Activated CD8-positive, alpha-beta memory T cell treated with anti-CD3 and anti-CD28 coated beads for 4 hours (primary cell): ENCODE measurements at places on chromosomes 3 and 15.

GRCh38 chr15:66563126-66563525 is 2.7 kb downstream of the LCTL start:
- no peak for DNase-seq

DNA sequence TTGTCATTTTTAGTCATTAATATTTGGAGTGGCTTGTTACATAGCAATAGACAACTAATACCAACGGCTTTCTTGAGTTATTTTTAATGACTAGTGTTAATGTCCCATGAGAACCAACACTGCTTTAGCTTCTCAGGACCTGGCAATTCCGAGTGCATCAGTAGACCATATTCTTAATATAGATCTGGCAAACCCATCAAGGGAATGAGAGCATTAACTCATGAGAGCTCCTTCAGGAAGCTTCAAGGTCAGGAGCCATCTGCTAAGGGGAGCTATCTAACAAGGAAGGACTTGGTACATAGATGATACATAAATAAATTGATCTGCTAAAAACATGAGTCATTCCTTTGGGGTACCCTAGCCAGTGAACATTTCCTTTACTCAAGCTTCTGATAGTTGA is 122.6 kb upstream of the EPHA3 start:
- no peak for DNase-seq

DNA sequence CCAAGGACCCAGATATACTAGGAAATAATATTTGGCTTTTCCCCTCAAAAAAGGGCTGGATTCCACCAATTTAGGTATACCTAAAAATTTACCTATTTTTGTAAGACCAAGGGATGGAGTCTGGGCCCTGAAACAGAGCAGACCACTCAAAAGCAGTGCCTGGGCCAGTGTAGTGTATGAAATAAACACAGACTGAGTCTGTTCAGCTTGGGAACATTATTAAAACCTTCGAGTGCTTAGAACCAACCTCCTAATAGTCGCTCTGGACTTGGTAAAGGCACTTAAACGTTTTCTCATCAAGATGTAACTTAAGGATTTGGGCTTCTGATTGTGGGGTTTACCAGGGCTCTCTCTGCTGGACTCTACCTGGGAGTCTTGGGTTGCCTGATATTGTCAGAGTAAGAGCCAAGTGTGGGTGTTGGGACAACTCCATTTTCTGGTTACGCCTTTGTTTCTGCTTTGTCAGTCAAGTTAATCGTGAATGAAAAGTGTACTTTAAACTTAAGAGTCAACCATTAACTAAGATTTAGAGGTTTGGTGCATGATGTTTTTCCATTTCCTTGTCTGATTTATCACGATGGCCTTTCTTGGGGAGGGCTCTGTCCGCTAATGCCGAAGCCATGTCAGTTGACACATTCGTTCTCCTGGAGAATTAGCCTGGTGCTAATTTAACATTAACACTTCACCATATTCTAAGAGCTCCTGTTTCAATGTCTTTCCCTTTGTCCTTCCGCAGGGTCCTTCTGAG is 221.0 kb upstream of the TPM1 start:
- no peak for DNase-seq

- DNase-seq: no peak
Measured at GRCh38 chr3:195197765-195198425, 73.1 kb downstream of the XXYLT1 start.

DNA sequence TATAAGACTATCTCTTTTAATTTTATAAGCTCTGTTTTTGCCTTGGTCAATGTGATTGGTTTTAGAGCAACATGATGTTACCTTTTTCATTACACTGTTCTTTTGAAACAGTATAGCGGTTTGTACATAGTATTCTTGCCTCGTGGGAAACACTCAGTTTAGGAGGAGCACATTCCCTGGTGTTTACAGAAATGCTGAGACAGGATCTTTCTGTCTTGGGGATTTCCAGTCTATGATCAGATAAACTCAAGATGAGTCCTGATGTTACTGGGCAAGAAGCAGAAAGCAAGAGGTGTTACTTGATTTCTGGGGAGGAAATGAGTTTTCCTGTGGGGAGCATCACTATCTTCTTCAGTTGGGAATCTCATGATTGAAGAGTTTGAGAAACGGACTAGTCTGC is 2.5 kb downstream of the TMEM266 start:
- no peak for DNase-seq

- DNase-seq: no peak
Measured at GRCh38 chr3:198112031-198112430, 152.0 kb downstream of the LMLN start.

DNA sequence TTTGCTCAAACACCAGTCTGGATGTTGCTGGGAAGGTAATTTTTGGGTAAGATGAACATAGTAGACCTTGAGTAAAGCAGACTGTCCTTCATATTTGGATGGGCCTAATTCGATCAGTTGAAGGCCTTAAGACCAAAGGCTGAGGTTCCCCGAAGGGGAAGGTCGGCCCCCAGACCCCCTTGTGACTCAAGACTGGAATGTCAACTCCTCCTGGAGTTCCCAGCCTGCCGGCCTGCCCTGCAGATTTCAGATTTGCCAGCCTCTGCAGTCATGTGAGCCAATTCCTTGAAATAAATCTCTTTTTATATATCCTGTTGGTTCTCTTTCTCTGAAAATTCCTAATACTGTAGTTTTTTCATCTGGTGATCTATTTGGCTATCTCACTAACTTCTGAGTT is 146.5 kb downstream of the APBA2 start:
- no peak for DNase-seq

- peak; percentile 5 for DNase-seq
Measured at GRCh38 chr3:172622916-172623700, 87.8 kb downstream of the NCEH1 start.

GRCh38 chr3:195384952-195385351 is 57.9 kb downstream of the ACAP2 start:
- no peak for DNase-seq

DNA sequence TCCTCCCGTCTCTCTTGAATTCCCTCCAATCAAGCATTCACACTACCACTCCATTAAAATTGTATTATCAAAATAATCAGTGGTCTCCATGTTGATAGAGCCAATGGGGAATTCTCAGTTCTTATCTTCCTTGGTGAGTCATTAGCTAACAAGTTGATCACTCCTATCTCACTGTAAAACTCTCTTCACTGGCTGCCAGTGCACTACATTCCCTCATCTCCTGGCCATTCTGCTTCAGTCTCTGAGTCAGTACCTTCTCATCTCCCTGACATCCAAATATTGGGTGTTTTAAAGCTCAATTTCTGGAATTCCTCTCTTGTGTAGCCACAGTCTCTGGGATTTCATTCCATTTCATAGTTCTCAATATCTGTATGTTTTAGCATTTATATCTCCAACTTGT is 175.2 kb downstream of the ALDH1A2 start:
- DNase-seq: no peak

DNA sequence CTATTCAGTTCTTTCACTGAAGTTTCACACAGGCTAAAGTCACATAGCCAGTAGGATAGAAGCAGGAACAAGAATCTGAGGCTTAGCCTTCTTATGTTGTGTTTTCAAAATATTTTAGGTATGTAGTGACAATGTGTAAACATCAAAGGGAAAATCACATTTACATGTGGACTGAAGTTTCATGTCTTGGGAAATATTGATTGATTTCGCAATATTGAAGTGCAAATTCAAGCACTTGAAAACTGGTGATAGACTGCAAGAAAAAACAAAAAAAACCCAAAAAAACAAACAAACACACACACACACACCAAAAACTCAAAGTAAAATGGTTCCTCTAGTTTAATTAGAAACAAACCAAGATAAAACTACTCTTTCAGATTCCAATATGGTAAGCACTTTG is 773.3 kb downstream of the PDCD6IP start:
- no peak for DNase-seq

DNA sequence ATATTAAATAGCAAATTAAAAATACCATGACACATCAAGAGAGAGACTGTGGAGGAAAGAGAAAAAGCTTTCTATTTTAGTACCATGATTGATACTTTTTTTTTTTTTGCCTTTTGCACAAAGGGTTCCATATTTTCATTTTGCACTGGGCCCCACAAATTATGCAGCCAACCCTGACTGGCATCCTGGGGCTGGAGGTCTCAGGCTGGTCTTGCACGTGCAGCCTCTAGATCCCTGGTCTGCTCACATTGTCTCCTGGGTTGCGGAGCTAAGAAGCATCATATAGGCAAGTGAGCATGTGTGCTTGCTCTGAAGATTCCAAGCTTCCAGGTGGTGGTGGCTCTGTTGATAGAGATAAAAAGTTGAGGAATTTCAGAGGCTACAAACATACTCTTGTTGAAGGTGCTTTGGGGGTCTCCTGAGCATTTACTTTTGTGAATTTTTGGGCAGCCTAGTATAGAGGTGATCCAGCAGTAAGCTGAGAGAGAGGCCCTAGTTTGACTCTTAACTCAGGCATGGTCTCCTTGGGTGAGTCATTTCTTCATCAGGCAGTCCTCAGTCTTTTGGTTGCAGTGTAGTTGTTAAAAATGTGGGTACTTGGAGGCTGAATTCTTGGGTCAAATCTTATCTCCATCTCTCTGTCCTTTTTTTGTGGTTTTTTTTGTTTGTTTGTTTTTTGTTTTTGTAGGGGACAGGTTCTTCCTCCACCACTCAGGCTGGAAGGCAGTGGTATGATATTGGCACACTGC is 31.3 kb downstream of the SMAD3 start:
- DNase-seq: no peak

- DNase-seq: no peak
Measured at GRCh38 chr15:53328341-53328740, 431.1 kb downstream of the WDR72 start.

DNA sequence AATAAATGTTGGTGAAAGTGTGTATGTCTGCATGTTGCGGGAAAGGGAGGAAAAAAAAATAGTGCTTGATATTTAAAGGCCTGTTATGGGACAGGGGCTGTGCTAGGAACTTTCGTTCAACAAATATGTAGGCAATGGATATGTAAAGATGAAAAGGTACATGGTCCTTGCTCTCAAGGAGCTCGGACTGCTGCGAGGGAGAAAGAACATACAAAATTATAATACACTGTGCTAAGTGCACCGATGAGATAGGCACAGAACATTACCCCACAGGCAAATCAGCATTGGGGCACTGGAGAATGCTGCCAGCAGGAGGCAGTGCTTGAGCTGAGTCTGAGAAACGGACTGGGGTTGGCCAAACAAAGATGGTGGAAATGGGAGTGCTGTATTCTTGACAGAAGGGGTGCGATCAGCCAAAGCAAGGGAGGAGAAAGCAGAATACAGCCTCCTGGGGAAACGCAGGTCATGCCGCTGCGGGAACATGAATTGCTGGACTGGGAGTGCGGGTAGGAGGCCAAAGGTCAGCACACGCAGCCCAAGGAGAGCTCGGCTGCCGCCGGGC is 649 bp downstream of the C15orf40 start:
- DNase-seq: peak; percentile 54
